Ureter (tissue), 1 donor: ENCODE measurements at places on chromosomes 6 and 20. TPM values are rescaled to one million over a fixed set of nuclear protein-coding genes. Genes with fewer than 3 reads are reported as not detected.

NUS1 gene
- total RNA-seq, result 35.3 TPM

MYT1 gene
- 0.18 TPM for total RNA-seq

PRRC2A gene
- total RNA-seq, result 186 TPM

GRCh38 chr6:139343052-139343750 is 31.2 kb downstream of the CITED2 start:
- no peak for DNase-seq

GRCh38 chr20:13717631-13718044 is 67.1 kb downstream of the ESF1 start:
- DNase-seq, result no peak

- peak; percentile 83 for DNase-seq
These were observed 578 bp downstream of the RGL2 start for GRCh38 chr6:33297956-33298772.

DNA sequence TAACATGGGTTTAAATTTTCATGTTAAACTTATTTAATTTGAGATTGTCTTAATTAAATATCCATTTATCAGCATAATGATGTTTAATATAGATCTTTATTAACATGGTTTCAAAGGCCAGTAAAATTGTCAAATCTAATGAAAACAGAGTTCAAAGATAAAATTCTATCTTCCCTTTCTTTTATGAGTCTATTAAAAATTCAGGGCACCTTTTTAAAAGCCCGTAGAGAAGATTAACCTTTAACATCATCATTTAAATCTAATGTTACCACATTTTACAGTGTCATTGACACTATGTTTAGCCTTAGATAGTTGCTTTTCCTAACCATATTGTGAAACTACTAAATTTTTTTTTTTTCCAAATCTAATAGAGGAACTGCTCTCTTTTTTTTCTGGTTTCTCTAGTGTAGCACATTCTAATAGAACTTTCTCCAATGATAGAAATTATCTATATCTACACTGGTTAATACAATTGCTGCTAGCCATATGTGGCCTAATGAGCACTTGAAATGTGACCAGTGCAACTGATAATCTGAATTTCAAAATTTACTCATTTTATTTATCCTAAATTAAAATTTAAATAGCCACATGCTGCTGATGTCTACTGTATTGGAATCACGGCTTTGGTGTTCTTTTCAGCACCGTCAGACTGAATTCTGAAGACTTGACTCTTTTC is 410.9 kb downstream of the UTRN start:
- no peak for DNase-seq

- DNase-seq, result no peak
These were observed 62.0 kb upstream of the HFE start for GRCh38 chr6:26025047-26025893.
